Neural progenitor cell (in vitro differentiated cells): ENCODE measurements at places on chromosomes 16 and 17. TPM values are rescaled to one million over a fixed set of nuclear protein-coding genes. Genes with fewer than 3 reads are reported as not detected.
A peak's percentile ranks its signal among the peaks of the same experiment; 100 is the strongest.

DNA sequence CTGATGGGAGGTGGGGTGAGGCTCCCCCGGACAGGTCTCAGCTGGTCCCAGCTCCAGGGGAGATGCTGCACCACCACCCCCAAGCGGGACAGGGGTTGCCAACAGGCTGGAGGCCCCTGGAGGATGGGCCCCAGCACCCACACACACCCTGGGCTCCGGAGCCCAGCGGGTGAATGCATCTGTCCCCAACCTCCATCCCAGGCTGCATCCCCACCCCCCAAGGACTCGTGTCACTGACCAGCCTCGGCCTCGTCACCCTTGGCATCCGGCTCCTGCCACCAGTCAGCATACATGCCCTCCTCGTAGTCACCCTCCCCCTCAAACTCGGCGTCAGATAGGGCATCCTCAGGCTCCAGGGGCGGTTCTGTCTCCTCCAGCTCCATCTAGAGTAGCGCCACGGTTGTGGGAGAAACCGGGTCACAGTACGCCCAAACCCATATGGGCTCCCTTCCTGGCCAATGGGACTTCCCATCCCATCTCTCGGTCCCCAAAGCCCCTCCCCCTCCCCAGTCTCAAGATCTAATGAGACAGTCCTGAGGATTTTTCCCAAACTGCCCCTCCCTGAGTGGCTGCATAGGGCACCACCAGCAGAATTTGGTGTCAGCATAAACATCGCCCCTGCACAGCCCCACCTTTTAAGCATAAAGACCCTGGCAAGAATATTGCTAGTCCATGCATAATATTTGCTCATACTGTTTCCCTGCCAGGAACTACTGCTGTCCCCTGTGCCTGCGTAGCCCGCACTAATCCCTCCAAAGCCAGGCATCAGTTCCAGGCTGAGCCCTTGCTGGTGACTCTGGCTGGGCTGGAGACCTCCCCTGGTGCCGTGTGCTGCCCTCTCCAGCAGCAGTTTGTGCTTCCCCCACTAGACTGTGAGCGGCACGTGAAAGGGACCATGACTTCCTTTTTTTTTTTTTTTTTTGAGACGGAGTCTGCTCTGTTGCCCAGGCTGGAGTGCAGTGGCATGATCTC is 8.4 kb downstream of the P3H4 start:
- no peak overlapping the region for H3K27ac ChIP-seq
- peaks cover 10% of the 10 kb centered on the region for H3K4me1 ChIP-seq
- peak; percentile 36 for DNase-seq
- H3K4me3 ChIP-seq = no peak overlapping the region

DNA sequence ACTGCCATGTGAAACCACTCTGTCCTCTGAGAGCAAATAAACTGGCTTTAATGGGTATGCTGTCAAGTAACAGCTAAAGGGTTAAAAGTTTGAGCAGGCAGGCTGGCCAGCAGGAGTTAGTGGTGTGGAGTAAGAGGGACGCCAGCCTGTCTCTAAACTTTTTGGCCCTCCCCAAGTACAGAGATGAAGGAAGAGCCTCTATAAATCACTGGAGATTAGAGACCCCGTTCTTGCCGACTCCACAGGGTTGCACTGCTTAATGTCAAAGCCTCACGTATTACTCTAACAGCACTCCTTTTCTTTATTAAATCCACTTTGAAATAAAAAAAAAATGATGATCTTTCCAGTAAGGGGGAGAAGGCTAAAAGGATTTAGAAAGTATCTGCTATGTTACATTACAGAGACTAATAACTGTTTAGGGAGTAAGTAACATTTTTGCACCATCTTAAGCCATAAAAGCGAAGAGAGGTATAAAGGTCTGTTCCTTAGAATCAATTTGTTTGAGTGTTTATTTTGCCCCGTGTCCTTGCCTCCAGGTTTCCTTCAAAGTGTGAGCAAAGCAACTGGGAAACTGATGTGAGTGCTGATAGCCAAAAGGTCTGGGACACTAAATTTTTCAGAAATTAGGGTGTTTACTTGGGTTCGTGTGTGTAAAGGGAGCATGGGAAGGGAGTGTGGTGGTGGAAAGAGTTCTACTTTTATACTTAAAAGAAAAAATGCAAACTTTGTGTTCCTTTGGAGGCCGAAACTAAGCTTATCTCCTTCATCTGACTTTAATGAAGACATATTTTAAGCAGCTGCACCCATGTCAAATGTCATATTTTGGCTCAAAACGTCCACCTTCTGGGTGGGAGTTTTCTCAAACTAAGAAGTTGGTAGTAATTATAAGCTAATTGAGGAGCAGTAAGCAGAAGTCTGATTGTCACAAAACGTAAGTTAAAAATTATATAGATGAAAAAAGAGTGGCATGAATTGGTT is 109.9 kb upstream of the TBX2 start:
- no peak overlapping the region for H3K4me3 ChIP-seq
- peaks cover 21% of the 10 kb centered on the region for H3K4me1 ChIP-seq
- DNase-seq = no peak
- H3K27ac ChIP-seq = no peak overlapping the region

- no peak overlapping the region for H3K27ac ChIP-seq
- H3K36me3 ChIP-seq = no peaks in the 10 kb centered on the region
- peaks cover 56% of the 10 kb centered on the region for H3K27me3 ChIP-seq
These were observed 3.7 kb downstream of the TMC8 start for GRCh38 chr17:78133971-78134898.

DNA sequence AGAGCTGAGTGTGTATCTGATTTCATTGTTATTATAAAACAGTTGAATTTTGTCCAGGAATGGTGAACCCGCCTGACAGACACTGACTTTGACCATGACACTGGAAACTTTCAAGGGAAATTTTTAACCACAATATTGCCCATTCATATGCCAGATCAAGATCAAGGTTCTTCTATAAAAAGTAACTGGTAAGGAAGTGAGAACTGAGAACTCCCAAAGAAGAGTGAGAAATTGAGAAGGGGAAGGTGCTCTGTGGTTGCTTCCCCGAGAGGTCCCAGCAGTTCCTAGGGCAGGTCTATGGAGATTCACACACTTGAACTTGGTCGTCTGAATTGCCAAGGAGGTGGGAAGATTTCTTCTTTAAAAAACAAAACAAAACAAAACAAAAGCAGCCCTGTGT is 27.3 kb downstream of the SLC6A4 start:
- no peak for DNase-seq
- H3K36me3 ChIP-seq = no peaks in the 10 kb centered on the region
- no peaks in the 10 kb centered on the region for H3K4me1 ChIP-seq
- no peak overlapping the region for H3K27ac ChIP-seq
- no peak overlapping the region for H3K4me3 ChIP-seq

The BAIAP3 gene
- 0.34 and 4.0 TPM in 2 replicates for total RNA-seq
